ENCODE measurements at places on chromosomes 4 and X.

- H3K4me1 ChIP-seq, result no peaks in the 10 kb centered on the region
- no peak overlapping the region for H3K27ac ChIP-seq
- no peak for DNase-seq
- peaks cover 2% of the 10 kb centered on the region for H3K36me3 ChIP-seq
- no peaks in the 10 kb centered on the region for H3K27me3 ChIP-seq
Measured at GRCh38 chr4:22454216-22454838, 61.5 kb downstream of the ADGRA3 start.

DNA sequence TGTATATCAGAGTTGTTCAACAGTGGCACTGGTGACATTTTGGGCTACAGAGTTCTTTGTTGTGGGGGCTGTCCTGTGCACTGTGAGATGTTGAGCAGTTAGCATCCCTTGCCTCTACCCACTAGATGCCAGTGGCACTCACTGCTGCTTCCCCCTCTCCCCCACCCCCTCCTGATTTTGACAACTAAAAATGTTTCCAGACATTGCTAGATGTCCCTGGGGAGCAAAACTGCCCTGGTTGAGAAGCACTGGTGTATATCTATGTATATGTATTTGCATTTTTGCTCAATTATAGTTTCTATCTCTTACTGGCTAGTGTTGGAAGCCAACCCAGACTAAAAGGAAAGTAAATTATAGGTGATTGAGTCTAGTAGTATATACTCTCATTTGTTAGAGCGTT, 2.4 kb downstream of the TMEM131L start:
- peak overlapping the region; percentile 96 for H3K4me3 ChIP-seq
- no peaks in the 10 kb centered on the region for H3K27me3 ChIP-seq
- H3K27ac ChIP-seq, result peak overlapping the region; percentile 83
- DNase-seq, result peak; percentile 46
- peaks cover 58% of the 10 kb centered on the region for H3K4me1 ChIP-seq

GRCh38 chrX:45889471-45889870, 655.8 kb downstream of the ZNF674 start:
- no peaks in the 10 kb centered on the region for H3K27me3 ChIP-seq
- no peak overlapping the region for H3K4me3 ChIP-seq
- H3K27ac ChIP-seq, result no peak overlapping the region
- H3K4me1 ChIP-seq, result no peaks in the 10 kb centered on the region
- DNase-seq, result no peak
- no peaks in the 10 kb centered on the region for H3K36me3 ChIP-seq

- H3K27me3 ChIP-seq, result no peaks in the 10 kb centered on the region
- no peaks in the 10 kb centered on the region for H3K36me3 ChIP-seq
- H3K4me1 ChIP-seq, result no peaks in the 10 kb centered on the region
- no peak overlapping the region for H3K4me3 ChIP-seq
- no peak for DNase-seq
Measured at GRCh38 chr4:136893573-136893972, 638.7 kb downstream of the PCDH18 start.

- no peak for DNase-seq
- no peak overlapping the region for H3K27ac ChIP-seq
- H3K4me3 ChIP-seq, result no peak overlapping the region
- no peaks in the 10 kb centered on the region for H3K27me3 ChIP-seq
- no peaks in the 10 kb centered on the region for H3K36me3 ChIP-seq
Measured at GRCh38 chr4:28062562-28062961, 1201.9 kb downstream of the STIM2 start.

DNA sequence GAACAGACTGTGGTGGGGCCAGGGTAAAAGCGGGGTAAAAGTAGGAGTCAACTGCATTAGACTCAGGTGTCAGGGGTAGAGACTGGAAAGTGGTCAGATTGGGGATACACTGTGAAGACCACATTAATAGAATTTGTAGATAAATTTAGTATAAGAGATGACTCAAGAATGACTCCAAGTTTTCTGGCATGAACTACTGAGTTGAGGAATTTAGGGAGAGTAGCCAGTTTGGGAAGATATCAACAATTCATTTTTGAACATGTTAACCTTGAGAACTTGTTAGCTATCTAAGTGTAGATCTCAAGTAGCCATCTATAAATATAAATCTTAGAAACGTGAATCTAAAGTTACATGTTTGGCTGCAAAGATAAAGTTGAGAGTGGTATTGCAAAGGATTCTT, 206.9 kb upstream of the HCCS start:
- no peak overlapping the region for H3K4me3 ChIP-seq
- no peaks in the 10 kb centered on the region for H3K36me3 ChIP-seq
- no peaks in the 10 kb centered on the region for H3K27me3 ChIP-seq
- H3K27ac ChIP-seq, result no peak overlapping the region

DNA sequence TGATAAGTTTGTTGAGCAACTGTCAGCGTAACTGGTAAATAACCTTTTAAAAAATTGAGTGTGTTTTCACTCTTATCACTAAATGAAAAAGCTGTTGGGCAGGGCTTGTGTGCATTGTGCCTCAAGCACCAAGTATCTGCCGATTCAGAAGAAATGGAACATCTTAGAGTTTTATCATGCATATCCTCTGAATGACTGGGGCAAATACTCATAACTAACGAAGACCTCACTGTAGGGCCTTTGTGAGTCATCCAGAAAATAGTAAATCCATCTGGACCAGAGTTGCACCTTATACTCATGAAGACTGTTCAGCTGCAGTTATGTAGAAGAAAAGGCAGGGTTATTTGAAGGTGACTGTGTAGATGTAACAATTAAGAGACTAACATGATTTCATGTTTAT, 222.1 kb downstream of the CAMK2D start:
- no peak for DNase-seq
- H3K36me3 ChIP-seq, result peaks cover 27% of the 10 kb centered on the region
- no peaks in the 10 kb centered on the region for H3K27me3 ChIP-seq
- H3K4me1 ChIP-seq, result no peaks in the 10 kb centered on the region
- H3K4me3 ChIP-seq, result no peak overlapping the region

DNA sequence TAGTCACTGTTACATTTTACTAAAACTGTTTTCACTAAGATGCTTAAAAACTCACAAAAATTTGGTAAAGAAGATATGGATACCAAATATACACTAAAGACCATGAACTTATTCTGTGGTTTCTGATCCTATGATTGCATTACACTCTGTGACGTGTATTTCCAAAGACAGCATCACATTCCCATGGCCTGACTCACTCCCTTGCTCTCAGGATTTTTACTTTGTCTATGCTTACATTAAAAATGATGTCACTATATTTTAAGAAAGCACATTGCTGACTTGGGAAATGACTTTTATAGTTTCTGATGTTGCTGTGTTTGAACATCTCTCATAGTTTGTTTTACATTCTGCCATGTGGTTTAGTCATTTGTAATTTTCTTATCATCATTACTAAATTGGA, 327.9 kb upstream of the MAGEB18 start:
- no peaks in the 10 kb centered on the region for H3K27me3 ChIP-seq
- no peak for DNase-seq
- H3K4me1 ChIP-seq, result no peaks in the 10 kb centered on the region
- no peak overlapping the region for H3K27ac ChIP-seq

DNA sequence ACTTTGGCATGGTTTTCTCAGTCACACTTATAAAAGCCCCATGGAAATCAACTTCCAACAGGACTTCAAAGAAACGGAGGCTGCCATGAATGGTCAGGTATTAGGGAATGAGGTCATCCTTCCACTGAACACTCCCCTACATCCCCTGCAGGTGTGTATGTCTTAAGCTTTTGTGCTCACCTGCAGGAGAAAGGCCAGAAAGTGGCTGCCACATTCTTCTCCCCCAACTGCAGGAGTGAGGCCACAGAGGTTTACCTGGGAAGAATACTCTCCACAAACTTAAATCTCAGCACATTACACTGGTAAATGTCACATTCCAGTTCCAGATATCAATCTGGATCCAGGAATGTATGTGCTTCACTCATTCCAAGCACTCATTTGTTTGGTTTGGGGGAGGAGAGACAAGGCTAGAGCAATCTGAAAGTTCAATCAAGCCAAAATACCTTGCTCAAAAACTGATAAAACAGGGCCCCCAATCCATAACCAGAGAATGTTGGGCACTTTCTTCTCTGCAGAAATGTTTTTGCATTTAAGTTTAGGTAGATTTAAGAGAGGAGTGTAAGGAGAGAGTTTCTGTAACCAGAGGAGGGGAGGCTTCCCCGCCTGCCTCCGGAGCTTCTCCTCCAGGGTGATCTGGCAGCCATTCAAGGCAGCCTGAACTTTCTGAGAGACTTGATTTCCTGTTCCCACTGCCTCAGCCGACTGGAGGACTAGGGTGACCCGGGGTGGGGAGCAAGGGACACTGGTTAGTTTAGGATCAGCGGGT, 15.4 kb downstream of the FAM9C start:
- no peak for DNase-seq

- DNase-seq, result no peak
- H3K27ac ChIP-seq, result no peak overlapping the region
- H3K27me3 ChIP-seq, result no peaks in the 10 kb centered on the region
- H3K36me3 ChIP-seq, result no peaks in the 10 kb centered on the region
- H3K4me3 ChIP-seq, result no peak overlapping the region
- H3K4me1 ChIP-seq, result no peaks in the 10 kb centered on the region
Measured at GRCh38 chrX:144334577-144334976, 450.7 kb downstream of the UBE2NL start.

DNA sequence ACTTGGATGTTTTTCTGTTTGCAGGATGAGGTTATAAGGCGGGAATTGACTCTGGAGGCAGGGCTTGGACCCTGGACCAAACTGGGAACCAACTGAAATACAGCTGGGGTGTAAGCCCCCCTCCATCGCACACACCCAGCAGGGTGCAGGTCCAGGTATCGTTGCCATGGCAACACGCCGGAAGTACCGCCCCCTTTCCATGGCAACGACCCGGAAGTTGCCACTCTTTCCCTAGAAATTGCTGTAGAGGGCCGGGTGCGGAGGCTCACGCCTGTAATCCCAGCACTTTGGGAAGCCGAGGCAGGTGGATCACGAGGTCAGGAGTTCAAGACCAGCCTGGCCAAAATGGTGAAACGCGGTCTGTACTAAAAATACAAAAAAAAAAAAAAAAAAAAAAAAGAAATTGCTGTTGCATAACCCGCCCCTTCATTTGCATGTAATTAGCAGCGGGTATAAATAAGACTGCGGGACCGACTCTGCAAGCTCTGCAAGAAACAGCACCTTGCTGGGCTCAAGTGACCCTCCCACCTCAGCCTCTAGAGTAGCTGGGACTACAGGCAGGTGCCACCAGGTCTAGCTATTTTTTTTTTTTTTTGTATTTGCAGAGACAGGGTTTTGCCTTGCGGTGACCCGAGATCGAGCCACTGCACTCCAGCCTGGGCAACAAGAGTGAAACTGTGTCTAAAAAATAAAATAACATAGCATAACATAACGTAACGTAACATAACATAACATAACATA, 139.6 kb downstream of the CRLF2 start:
- no peak overlapping the region for H3K27ac ChIP-seq
- H3K36me3 ChIP-seq, result no peaks in the 10 kb centered on the region

GRCh38 chrX:121254336-121254735, 206.9 kb downstream of the GLUD2 start:
- no peaks in the 10 kb centered on the region for H3K4me1 ChIP-seq
- H3K36me3 ChIP-seq, result no peaks in the 10 kb centered on the region
- no peaks in the 10 kb centered on the region for H3K27me3 ChIP-seq
- H3K4me3 ChIP-seq, result no peak overlapping the region

DNA sequence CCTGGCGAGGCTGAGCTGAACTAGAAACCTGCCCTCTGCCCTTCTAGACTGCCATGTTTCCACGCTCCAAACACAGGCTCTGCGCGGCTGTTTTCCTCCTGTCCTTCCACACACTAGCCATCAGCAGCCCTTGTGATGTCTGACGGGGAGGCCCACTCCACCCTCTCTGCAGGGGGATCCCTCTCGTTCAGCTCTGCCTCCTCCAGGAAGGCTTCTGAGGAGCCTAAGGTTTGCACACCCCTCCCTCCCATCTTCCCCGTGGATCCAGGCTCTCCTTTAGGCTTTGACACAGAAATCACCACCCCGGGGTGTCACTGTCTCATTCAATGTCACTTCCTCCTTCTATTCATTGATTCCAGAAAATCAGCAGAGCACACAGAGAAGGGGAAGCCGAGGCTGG, 38.6 kb upstream of the CRMP1 start:
- no peak for DNase-seq
- H3K4me1 ChIP-seq, result no peaks in the 10 kb centered on the region
- H3K36me3 ChIP-seq, result no peaks in the 10 kb centered on the region
- no peak overlapping the region for H3K27ac ChIP-seq
- H3K27me3 ChIP-seq, result peaks cover 12% of the 10 kb centered on the region

DNA sequence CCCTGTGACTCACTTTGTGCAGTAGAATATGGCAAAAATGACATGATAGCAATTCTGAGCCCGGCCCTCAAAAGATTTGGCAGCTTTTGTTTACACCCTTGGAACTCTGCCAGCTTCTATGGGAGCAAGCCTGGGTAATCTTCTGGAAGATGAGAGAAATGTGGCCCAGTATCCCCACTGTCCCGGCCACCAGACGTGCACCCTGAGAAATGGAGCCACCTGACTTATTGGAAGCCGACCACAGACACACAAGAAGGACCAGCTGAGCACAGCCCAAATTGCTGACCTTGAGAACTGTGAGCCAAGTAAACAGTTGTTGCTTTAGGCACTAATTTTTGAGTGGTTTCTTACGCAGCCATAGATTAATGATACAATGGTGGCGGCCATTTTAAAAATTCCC, 197.0 kb downstream of the STIM2 start:
- no peak for DNase-seq
- H3K27ac ChIP-seq, result no peak overlapping the region
- H3K36me3 ChIP-seq, result no peaks in the 10 kb centered on the region
- peaks cover 6% of the 10 kb centered on the region for H3K27me3 ChIP-seq

DNA sequence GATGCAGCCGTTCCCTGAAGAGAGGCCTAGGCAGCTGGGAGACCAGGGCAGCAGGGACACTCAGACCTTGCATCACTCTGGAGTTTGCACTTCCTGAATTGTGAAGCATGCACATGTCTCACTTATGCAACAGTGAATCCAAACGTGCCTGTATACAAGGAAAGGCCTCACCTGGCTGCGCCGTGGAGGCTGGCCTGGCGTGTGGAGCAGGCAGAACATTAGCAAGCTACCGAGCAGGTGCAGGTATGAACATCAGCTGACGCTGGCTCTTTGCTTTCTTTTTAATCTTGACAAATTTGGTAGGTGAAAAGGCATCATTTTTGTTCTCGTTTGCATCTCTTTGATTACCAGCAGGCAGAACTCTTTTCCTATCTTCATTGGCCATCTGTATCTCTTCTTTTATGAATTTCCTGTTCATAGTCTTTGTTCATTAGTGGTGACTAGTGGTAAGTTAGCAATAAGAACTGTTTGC, 37.1 kb upstream of the IRAK1 start:
- H3K36me3 ChIP-seq, result peaks cover 36% of the 10 kb centered on the region
- no peaks in the 10 kb centered on the region for H3K27me3 ChIP-seq
- H3K4me3 ChIP-seq, result no peak overlapping the region
- H3K4me1 ChIP-seq, result peaks cover 42% of the 10 kb centered on the region
- DNase-seq, result no peak
- H3K27ac ChIP-seq, result peak overlapping the region; percentile 67

- no peaks in the 10 kb centered on the region for H3K27me3 ChIP-seq
- no peak overlapping the region for H3K4me3 ChIP-seq
- DNase-seq, result no peak
- peak overlapping the region; percentile 4 for H3K27ac ChIP-seq
Measured at GRCh38 chr4:128832243-128832625, 22.7 kb downstream of the JADE1 start.
